Camera-type eye (tissue), 1 donor: ENCODE measurements at places on chromosomes 4 and X. TPM values are rescaled to one million over a fixed set of nuclear protein-coding genes. Genes with fewer than 3 reads are reported as not detected.

The TECRL gene
- 1.2 TPM for total RNA-seq

The F11 gene
- total RNA-seq = 0.44 TPM

The AMELX gene
- not detected for total RNA-seq

The GRID2 gene
- total RNA-seq = 19.8 TPM

The TCEAL6 gene
- 3.2 TPM for total RNA-seq

The IL13RA1 gene
- total RNA-seq = 20.6 TPM

The PIR gene
- 4.3 TPM for total RNA-seq

The SATL1 gene
- total RNA-seq = 0.82 TPM

The KLB gene
- total RNA-seq = 0.11 TPM

The PTTG2 gene
- total RNA-seq = 1.5 TPM

The P2RY8 gene
- 1.4 TPM for total RNA-seq
